ENCODE measurements at places on chromosomes 7 and 10.

GRCh38 chr7:35971133-35971891, 170.5 kb downstream of the SEPTIN7 start:
- no peak for DNase-seq

- no peak for DNase-seq
Observed at GRCh38 chr10:80484243-80484642, 30.1 kb downstream of the TSPAN14 start.

DNA sequence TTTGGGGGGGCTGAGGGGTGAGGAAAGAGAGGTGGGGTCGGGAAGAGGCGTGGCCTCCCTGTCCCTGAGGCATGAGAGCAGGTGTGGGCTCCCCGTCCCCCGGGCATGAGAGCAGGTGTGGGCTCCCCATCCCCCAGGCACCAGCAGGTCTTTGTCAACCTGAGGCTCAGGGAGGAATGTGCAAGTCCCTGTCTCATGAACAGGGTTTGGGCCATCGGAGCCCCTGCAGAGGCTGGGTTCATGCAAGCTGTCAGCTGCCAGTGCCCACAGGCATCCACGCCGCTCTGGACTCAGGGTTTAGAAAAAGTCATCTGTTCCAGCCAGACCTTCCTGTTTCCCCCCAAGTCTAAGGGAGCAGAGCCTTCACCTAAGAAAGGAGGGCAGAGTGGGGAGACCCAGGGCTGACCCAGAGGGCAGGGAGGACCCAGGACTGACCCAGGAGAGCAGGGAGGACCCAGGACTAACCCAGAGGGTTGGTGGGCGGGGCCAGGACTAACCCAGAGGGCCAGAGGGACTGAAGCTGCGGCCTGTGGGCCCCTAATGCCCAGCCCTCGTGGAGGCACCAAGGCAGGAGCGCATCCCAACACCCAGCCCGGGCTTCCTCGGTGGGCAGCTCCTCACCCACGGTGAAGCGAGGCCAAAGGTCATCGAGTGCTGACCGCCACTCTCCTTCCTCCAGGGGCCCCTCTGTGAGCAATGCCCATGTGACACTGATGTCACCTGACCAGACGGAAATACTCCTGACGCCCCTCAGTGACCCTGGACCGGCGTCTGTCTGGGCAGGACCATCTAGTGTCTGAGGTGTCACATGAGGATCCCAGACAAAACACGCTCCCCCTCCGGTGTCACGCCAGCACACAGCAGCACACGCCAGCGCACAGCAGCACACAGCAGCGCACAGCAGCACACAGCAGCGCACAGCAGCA, 28.9 kb upstream of the GPR146 start:
- no peak for DNase-seq

DNA sequence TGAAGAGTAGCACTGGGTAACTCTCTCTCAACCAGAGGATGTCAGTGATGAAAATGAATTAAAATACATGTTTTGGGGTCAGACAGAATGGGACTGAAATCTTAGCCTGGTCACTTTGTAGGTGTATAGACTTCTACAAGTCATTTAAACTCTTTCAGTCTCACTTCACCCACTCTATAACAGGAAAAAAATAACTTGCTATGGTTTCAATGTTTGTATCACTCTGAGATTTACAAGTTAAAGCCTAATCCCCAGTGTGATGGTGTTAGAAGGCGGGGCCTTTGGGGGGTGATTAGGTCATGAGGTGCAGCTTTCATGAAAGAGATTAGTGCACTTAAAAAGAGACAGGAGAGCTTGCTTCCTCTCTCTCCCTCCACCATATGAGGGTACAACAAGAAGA, 134.8 kb downstream of the INHBA start:
- DNase-seq = no peak

DNA sequence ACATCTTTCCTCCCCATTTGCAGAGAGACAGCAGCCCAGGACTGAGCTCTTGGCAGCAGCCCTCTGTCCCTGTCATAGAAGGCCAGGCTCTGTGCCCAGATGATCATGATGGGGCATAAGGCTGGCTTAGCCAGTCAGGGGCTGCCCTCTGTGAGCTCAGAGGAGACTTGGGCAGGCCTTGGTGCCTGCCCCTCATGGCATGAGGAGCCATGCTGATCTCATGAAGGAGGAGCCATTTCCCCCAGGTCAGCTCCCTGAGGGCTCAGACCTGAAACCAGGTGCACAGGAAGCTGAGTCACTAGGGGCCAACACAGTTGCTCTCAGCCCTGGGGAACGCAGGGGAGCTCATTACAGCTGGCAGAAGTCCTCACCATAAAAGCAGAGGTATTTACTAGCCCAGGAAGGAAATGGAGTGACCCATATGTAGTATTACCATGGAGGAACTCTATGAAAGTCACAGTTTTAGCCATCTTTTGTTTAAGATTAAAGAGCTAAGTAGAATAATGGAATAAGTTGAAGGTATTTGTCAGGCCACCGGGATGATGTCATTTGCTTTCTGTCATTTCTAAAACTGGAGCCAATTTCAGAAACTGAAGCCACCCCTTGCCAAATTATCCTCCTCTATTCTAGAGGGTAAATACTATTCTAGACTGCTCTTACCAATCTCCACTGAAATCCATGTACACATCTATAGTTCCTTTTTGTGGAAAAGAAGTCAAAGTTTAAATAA, 362.4 kb upstream of the ZNF32 start:
- no peak for DNase-seq

GRCh38 chr7:44823255-44823781, 24.6 kb downstream of the H2AZ2 start:
- no peak for DNase-seq

DNA sequence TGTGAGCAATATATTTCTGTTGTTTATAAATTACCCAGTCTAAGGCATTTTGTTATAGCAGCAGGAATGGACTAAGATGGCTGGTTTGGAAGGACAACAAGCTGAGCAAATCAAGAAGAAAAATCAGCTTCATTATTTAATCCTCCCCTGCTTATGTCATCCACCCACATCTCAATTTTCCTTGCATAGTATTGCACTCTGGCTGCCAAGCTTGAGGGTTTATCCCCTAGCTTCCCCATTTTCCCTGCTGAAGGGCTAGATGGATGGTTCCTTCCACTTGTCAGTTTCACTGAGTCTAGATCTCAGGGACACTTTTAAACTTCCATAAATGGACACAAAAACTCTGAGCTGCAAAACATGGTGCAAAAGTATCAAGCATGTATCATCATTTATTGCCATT, 75.2 kb upstream of the LAMB4 start:
- no peak for DNase-seq

DNA sequence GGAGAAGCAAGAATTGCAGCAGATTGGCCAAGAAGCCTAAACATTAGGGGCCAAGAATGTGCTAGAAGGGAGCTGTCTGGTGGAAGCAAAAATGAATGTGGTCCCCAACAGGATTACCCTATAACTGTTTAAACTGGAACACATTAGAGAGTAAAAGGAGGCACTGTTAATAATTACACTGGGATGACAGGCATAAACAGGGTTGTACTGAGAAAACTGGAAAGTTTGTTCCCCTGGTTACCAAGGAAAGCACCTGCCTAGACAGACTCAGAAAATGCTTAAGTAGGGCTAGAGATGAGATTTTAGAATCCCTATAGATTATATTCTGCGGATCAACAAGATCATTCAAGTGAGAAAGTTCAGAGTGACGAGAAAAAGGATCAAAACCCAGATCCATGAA, 100.8 kb downstream of the CTTNBP2 start:
- DNase-seq = no peak

DNA sequence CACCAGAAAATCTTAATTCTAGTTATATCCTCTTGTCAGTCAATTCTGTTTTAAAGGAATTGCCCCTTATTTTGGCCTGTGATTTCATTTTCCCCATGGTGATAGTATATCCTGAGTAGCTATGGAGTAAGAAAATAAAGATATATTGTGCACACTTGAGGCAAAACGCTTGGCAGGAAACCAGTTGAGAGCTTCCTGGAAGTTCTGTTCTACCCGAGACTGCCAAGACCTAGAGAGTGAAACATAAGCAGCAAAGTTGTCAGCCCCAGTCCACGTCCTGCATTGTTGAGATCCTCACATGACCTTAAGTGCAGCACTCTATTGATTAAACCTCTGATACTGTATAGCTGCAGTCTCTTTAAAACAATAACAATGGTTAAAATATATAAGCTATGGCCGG, 235.2 kb downstream of the CDC14C start:
- DNase-seq = no peak

DNA sequence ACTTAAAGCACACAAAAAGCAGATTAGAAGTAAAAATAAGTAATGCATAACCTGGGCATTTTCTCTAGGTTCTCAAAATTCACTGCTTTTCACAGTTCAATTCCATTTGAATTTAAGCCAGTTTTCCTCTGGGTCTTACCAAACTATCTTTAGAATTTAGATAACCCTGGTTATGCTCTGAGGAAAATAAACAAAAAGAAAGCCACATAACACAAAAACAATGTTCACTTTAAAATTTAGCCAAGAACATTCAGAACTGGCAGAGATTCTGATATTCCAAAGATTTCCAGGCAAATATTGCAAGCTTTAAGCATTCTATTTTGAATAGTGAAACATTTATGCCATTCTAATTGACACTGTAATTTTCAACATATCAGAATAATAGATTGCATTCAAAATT, 50.7 kb upstream of the PRKG1 start:
- no peak for DNase-seq

GRCh38 chr7:1357601-1358271, 101.5 kb downstream of the MICALL2 start:
- no peak for DNase-seq

DNA sequence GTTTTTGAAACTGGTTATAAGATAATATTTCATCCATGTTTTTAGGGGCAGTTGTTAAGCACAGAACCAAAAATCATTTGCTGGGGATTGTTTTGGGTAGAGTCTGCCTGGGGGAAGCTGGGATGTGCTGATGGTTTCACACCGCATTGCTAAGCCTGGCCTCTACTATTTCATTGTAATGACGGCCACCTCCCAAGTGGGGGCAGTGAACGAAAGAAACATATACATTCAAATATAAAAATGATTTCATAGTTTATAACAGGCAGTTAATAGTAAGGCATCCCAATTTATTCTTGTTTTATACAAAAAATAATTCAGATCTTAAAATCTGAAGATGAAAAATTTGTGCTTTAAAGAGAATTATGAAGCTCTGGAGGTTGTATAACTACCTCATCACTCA, 750.8 kb downstream of the REEP3 start:
- no peak for DNase-seq

GRCh38 chr7:70470746-70471145, 661.2 kb upstream of the GALNT17 start:
- no peak for DNase-seq

- no peak for DNase-seq
Observed at GRCh38 chr10:14670551-14671240, 104.0 kb downstream of the FAM107B start.

DNA sequence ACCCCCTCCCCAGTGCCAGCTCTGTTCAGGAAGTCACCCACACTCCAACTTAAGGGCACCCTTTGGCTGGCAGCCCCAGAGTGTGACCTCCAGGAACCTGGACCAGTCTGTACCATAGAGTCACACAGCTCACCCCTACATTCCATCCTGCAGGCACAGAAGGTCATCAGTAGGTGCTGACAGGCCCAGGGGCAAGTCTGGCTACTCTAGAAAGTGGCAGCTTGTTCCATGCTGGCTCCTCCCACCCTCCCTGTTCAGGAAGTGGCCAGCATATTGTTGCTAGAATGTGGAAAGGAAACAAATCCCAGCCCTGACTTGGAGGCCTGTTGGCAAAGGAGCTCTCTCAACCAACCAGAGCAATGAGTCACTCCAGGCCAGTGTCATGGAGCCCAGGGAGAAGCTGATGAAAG, 3.2 kb upstream of the NCOA4 start:
- DNase-seq = no peak

GRCh38 chr7:33261585-33261984, 132.2 kb downstream of the BBS9 start:
- no peak for DNase-seq

DNA sequence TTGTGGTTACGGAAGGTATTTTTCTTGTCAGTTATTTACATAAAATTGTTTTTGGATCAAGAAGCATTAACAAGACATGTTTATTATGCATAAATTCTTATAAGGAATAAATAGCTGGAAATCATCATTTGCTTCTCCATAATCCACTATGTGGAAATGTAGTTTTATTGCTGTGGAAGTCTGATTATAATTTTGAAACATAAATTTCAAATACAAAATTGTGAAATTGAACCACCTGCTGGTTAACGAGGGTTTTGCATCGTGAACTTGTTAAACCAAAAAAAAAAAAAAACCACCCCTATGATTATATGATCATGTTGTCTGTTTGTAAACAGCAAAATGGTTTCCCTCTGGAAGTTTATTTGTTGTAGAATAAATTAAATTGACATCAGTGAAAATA, 25.9 kb downstream of the ABRAXAS2 start:
- no peak for DNase-seq

GRCh38 chr10:127966875-127967274, 60.0 kb downstream of the PTPRE start:
- no peak for DNase-seq

DNA sequence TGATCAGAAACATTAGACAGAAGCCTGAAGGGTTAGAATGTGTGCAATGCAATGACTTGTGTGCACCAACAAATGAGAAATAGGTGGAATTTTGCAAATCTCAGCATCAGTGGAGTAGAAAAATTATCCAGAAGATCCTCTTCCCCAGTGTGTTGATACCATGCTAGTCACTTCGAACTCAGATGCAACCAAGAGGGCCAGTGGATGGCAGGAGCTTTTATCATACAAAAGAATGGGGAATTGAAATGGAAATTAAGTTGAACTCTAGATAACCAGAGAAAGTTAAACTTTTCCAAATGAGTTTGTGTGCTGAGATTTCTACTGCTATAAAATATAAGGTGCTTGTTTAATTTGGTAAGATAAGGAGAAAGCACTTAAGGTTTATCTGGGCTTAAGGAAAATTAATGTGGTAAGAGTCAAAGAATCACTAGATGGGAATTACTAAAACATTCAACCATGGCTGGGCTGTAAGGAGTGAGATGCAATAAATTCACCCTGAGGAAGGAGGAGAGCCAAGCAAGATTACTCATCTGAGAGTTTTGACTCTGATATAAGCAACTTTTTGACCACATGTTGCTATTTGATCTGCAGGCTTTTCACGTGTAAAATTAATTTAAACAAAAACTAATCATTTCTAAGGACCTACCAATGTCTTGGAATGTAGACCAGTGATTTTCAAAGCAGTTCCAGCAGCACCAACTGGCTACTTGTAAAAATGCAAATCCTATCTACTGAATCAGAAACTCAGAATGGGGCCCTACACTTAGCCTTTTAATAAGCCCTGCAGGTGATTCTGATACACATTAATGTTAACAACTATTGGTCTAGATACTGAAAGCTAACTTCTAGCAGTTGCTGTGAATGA, 113.2 kb downstream of the CDC14C start:
- no peak for DNase-seq

- DNase-seq = no peak
Observed at GRCh38 chr7:158357106-158357897, 230.3 kb downstream of the PTPRN2 start.

DNA sequence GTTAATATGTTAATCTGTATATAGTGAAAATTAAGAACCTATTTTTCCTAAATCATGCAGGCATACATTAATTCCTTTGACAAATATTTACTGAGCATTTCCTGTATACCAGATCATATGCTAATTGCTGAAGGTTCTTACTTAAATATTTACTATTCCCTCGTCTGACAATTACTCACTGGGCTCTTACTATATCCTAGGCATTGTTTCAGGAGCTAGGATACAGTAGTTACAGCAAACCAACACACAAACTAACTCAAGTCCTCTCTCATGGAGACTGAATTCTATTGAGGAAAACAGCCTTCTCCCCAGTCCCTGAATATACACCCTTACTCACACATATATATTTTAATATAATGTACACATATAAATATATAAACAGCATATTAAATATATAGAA, 786.0 kb downstream of the NRG3 start:
- DNase-seq = no peak

GRCh38 chr7:22668971-22669401, 58.0 kb upstream of the IL6 start:
- no peak for DNase-seq

Measured in stimulated activated CD8-positive, alpha-beta memory T cell treated with anti-CD3 and anti-CD28 coated beads, Interleukin-7, amount 100 ng/mL, for 24 hours (primary cell).